ENCODE measurements at places on chromosomes 5 and 9.
A peak's percentile ranks its signal among the peaks of the same experiment; 100 is the strongest.

DNA sequence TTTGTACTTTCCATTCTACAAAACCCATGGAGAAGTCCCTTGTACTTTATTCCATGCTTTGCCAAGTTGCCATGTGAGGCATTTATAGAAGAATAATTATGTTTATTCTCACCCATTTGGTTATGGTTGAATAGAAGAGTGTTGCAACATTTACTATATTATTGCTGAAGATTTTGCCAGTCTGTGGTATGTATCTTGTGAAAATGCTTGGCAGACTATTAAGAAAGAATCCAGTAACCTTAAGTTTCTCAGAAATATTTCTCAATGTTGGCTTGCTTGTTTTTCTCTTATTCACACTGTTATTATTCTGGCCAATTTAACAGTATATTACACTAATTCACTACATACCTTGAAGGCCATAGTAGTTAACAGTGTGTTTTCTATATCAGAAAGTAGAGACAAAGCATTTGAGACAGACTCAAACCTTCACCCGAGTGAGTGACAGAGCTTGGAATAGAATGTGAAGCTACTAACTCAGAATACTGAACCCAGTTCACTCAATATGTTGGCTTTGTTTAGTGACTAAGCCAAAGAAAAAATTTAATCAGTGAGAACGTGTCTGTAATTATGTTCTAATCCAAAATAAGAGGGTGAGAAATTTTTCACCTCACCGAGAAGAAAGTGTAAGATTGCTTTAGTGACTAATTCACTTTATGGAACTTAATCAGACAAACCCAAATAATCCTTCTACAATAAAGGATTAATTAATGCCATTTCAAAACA lies 184.4 kb downstream of the CWC27 start:
- no peak for DNase-seq

DNA sequence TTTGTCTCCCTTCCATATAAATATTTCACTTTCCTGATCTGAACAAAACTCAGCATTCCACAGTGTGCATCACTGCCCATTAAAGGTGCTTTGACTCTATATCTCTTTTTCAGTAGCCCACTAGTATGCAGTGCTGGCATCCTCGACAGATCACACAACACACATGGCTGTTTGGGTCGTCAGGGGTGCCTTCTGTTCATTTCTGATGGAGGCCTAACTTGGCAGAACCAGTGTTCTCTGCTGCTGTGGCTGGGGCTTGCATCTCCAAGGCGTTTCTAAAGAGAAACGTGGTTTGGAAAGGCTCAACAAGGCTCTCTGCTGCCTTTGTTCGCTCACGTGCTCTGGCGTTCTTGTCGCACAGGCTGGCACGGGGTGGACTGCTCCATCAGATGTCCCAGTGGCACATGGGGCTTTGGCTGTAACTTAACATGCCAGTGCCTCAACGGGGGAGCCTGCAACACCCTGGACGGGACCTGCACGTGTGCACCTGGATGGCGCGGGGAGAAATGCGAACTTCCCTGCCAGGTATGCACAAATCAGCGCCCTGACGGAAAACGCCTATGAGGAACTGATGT lies 97.7 kb upstream of the PRRC1 start:
- no peak for DNase-seq

- no peak for DNase-seq
These were observed 15.8 kb upstream of the PSAT1 start for GRCh38 chr9:78280982-78281668.

DNA sequence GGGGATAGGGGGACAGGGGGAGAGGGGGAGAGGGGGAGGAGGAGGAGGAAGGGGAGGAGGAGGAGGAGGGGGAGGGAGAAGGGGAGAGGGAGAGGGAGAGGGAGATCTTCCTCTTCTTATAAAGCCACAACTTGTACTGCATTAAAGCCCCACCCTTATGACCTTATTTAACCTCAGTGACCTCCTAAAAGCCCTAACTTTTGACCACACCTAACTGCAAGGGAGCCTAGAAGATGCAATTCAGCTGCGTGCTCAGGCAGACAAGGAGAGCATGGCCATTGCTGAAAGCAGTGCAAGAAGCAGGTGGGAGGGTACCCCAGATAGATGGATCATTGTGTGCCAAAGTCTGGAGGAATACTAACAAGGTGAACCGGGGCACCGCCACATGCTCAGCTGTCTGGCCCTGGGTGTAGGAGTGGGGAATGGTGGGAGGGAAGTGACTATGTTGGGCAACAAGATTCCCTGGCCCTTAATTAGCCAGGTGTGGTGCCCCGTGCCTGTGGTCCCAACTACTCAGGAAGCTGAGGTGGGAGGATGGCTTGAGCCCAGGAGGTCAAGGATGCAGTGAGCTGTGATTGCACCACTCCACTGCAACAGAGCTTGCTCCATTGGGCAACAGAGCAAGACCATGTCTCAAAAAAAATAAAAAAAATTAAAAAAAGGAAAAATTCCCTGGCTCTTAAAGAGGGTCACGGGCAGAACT lies 125.4 kb upstream of the BOD1 start:
- no peak for DNase-seq

GRCh38 chr5:73274881-73275663 lies 102.1 kb downstream of the TMEM174 start:
- no peak for DNase-seq

DNA sequence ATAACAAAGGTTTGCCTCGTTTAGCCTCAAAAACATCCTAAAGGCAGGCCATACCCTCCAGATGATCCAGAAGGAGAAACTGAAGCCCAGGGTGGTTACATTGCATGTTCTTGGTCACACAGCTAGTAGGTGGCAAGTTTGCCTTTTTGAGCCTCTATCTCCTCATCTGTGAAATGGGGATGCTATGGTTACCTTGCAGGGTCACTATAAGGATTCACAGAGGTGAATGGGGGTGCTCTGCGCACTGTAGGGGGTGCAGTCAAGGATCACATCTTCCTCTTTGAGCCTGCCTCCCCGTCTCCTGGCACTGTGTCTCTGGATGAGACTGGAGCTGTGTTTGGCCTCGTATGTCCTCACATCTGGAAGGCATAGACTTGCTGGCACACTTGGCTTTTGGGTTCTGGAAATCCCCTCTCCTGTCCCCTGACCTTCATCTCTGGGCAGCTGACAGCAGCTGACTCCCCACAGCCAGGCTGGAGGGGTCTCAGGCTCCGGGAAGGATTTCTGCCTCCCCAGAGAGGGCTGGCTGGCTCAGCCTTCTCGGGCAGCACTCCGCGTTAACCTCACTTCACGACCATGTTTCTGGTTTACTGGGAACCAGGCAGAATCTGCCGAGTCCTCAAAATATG lies 167.7 kb downstream of the RGS3 start:
- DNase-seq = no peak

DNA sequence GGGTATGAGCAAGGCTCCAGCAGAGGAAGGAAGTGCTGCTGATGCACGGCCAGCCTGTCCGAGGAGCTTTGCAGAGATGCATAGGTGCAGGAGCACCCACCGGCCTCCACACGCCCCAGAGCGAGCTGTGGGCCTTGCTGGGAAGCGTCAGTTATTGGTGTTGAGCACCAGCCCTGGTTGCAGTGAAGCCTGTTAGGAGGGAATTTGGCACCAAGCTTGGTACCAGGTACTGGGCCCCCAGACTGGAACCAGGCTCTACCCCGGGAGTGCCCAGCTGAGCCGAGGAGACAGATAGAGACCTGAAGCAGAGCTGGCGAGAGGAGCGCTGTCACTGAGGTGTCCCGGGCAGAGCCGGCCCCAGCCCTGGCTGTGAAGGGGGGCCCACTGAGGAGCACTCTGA lies 5.2 kb downstream of the TCF7 start:
- DNase-seq = no peak

DNA sequence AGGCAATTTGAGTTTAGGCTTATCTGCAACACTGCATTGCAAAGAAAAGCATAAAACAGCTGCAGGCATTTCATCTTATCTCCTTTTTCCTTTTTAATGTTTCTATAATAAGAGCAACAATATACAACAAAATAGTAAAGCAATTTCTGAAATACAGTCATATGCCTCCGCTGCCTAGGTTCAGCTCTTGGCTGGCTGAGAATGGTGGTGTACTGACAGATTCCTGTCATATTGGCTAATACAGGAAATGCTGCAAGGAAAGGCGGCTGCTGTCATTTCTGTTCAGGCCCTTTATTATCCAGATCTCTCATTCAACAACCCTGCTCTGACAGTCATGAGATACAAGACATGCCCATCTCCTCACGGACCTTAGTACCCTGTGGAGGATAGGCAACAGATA lies 677.0 kb downstream of the TAF11L14 start:
- no peak for DNase-seq

DNA sequence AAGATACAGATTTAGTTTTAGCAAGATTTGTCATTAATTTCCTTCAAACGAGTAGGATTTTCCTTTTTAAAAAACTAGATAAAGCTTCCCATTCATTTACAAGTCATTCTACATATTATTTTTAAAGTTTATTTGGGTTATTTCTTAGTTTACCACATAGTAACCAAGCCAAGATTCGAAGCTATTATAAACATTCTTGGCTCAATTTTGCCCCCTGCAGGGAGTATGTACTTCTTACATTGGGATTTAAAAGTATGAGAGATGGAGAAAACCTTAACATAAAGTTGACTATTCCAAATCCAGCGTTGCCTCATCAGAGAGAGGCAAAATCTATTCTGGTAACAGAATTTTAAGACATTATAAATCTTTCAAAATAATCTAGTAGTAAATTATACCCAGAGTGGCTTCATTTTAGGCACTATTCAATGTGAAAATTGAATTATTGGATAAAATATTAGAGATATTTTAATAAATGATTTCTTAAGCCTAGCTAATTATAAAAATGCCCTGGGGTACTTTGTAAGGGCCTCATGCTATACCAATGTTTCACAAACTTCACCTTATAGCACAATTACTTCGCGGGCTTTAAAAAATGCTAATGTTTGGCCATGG lies 39.1 kb downstream of the FBN2 start:
- no peak for DNase-seq

DNA sequence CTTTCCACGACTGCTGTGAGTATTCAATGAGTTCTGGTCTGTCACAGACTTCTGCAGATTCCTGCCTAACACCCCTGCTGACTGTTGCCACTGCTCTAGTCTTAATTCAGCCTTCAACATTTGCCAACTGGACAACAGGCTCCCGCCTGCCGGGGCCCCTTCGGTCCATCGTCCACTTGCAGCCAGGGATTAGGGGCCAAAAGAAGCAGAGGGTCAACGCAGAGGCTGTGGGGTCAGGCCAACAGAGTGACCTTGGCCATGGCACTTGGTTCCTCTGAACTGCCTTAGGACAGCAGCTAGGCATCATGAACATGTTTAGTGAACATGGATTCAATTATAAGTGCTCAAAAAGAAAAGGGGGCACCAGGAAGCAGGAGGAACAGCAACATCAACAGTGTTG lies 28.7 kb downstream of the MORN5 start:
- DNase-seq = no peak

GRCh38 chr9:137550231-137550621 lies at the start of gene PNPLA7:
Gene PNPLA7 (minus strand): TSS chr9:137550402. CDS start chr9:137550197, 205 bp downstream.
- DNase-seq = peak; percentile 23

DNA sequence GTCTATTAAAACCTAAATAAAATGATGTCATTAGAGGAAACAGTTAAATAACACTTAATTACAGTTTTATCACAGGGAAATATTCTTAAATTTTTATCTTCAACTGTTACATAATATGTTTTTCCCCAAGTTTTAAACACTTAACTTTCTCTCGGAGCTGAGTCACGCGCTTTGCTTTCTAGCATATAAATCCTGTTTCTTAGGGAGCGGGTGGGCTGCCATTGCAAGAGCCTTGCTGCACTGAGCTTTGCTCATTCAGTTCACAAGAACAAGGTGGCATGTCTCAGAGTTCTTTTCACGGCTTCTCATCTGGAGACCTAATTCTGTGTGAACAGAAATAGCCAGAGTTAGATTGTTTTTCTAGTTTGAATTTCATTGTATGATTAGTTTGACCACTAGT lies 166.1 kb downstream of the ZSWIM6 start:
- no peak for DNase-seq

GRCh38 chr5:147063943-147064342 lies 170.9 kb upstream of the STK32A start:
- no peak for DNase-seq

DNA sequence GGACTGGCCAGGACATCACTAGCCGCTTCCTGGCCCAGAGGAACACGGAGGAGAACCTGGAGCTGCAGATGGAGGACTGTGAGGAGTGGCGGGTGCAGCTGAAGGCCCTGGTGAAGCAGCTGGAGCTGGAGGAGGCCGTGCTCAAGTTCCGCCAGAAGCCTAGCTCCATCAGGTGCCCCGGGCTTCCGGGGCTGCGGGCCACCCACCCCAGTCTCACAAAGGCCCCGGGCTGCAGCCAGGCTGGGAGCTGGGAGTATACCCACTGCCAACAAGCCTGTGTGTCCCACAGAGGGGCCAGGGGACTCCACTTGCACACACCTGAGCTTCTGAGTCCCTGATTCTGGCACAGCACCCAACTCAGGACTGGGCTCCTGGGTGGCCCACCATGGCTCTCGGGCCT lies 1.7 kb upstream of the RABL6 start:
- DNase-seq = no peak

DNA sequence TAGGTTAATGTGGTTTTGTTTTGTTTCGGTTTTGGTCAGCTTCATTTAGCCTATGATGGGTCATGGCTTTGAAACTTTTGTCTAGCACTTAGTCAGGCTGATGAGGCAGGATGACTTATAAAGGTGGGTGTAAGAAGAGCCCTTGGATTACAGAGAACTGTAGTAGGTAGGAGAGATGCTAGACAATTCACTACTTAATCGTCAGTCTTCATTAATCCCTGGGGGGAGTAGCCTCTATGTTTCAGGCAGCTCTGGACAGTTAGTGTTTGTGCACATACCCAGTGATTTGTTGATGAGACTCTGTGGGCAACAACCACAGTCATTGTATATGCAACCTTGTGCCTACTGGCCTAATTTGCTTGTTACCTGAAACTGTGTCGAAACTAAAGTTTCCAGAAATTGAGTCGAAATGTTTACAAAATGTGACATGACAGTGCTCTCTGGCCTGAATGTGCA lies 113.3 kb downstream of the MTREX start:
- no peak for DNase-seq

- peak; percentile 26 for DNase-seq
These were observed 41.2 kb upstream of the VCAN start for GRCh38 chr5:83430130-83431010.

DNA sequence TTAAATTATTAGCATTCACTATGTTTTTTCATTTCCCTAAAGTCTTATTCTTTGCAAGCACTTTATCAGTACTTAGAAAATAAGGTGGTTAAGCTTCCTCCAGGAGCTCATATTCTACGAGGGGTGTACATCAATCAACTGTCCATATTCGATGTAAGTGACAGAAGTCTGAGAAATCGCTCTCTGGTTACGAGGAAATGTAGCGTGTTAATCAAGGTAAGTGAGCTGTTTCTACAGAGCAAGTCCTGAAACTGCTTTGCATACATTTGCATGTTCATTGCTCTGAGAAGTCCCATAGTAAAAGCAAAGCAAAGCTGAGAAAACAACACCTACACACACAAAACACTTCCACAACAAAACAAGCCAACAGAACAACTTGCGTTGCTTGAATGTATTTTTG lies 893.9 kb upstream of the DMAC1 start:
- no peak for DNase-seq

- DNase-seq = no peak
These were observed 230.3 kb upstream of the PTPRD start for GRCh38 chr9:10843151-10843550.

Measured in activated CD4-positive, alpha-beta T cell treated with anti-CD3 and anti-CD28 coated beads for 24 hours (primary cell).